ENCODE measurements at places on chromosomes 5 and 9.

GRCh38 chr9:91321691-91322090, 40.0 kb downstream of the AUH start:
- no peak for DNase-seq

GRCh38 chr5:93010037-93010436, 571.0 kb downstream of the NR2F1-AS1 start:
- no peak for DNase-seq

DNA sequence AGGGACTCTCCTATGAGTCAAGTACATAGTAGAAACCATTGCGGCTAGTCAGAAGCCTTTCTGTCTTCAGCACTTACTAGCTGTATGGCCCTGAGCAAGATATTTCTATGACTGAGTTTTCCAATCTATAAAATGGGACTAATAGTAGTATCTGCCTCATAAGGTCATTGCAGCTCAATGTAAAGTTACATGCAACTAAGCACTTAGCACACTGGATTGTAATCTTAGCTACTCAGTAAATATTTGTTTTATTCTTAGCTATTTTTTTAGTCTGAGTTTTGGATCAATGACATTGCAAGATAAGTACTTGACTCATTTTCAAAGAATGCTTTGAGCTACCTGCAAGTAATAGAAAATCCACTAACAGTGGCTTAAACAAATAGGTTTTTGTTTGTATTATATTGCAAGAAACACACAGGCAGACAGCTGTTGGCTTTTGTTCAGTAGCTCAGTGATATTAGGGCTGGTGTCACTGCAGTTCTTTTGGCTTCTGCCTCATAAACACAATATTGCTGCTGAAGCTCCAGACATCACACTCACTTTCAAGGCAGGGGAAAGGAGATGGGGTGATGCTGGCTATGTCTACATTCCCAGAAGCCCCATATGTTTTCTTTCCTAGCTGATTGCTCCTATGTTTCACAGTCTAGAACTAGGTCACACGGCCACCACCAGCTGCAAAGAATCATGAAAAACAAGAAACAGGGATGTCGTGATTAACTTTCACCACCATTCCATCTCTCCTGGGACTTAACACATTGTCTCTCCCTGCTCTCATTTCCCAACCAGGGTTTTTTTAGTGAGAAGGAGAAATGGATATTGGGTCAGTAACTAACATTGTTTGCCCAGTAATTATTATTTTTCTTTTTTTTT, 26.9 kb upstream of the FAT2 start:
- no peak for DNase-seq

DNA sequence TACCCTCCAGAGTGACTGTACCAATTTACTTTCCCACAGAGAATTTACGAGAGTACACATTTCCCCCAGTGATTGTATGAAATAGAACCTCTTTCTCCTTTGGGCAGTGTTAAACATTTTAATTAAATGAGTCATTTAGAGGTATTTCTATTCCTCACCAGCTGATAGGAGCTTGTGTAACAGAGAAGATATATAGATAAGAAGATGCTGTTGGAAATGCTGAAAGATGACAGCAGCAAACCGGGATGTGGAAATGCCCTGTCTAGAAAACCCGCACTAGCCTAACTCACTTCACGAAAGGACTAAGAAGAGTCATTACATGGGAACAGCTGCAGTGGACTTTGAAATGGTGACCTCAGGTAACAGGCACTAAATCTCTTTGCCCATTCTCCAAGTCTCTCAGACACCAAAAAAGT, 68.3 kb downstream of the LPAR1 start:
- no peak for DNase-seq

GRCh38 chr5:174247301-174247700, 201.8 kb downstream of the NSG2 start:
- DNase-seq: no peak

DNA sequence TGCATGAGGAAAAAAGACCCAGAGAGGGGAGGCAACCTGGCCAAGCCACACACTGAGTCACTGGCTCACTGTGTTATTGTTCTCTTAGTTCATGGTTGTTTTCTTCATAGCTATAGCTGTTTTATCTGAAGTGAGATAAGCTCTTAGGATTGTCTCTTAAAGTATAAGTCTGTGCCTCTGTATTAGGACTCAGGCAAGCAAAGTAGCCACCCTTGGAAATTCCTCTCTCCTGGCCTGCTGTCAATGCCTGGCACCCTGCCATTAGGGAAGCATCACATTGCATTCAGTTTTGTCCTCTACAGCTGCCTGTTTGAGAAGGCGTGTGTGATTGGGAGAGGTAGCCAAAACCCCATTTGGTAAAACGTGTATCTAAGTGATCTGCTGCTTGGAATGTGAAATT, 147.4 kb upstream of the GLRA1 start:
- no peak for DNase-seq

DNA sequence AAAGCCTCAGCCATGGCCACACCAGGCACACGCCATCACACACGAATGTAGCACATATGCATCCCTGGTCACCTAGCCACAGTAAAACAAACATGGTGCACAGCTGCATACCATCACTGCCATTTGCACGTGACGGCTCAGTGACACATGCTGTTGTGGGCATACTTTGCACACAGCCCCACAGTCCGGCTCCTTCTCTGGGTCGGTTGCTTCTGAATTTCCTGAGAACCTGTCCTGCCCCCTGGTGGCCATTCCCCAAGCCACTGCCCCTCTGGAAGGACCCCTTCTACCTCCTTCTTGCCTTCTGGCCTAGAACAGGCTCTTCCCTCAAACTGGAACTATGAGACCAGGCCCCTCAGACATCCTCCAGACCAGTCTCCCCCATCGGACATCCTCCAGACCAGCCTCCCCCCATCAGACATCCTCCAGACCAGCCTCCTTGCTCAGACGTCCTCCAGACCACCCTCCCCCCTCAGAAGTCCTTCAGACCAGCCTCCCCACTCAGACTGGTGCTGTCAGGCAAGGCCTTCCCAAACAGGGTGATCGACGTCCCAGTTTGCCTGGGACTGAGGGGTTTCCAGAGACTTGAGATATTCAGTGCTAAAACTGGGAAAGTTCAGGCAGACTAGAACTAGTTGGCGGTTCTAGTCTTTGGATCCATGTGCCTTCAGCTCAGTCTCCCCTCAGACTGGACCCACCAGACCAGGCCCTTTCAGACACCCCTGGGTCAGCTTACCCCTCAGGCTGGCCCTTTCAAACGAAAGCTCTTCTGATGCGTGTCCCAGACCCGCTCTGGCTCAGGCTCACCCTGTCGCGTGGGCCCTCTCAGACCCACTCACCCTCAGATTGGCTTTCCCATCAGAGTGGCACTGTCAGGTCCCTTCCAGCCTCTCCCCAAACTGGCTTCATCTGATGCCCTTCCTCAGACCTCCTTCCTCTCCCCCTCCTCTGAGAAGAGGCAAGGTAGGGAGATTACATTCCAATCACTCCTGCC, 24.3 kb upstream of the ENHO start:
- no peak for DNase-seq

DNA sequence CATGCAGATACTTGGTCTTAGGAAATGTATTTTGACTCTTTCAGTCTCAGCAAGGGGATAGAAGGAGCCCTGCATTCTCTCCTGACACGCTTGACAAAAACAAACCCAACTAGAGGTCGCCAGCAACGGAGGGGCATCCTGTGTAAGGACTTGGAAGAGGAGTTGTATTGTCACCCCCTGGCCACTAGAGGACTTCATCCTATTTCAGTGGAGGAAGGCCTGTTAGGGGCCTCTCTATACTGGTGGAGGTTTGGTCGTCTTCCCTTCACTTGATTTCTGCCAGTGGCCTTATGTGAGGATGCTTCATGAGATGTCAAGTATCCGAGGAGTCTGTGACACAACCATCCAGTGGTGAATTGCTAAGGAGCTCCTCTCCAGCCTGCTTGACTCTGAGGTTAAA, 122.8 kb upstream of the STC2 start:
- DNase-seq: no peak

GRCh38 chr9:123928533-123929176, 1.3 kb downstream of the DENND1A start:
- DNase-seq: no peak

DNA sequence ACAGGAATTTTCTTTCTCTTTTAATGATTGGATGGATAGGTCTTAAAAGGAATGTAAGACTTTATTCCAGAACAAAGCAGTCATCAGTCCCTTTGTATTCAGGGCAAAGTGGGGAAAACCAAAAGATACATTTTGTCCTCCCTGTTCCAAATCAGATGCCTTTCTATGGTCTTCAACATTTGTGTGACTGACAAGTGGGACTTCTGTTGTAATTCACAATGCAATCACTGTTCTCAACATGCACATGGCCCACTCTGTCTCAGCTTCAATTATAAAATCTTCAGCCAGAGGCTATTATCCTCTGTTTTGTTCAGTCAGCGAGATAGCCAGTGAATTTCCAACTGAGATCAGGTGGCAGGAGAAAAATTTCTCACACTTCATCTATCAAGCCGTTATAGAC, 95.5 kb upstream of the ERBIN start:
- no peak for DNase-seq

- no peak for DNase-seq
These were observed 129.1 kb downstream of the CACNA1B start for GRCh38 chr9:138006576-138007233.

- no peak for DNase-seq
These were observed 373 bp downstream of the ADAMTS12 start for GRCh38 chr5:33891446-33891787.

GRCh38 chr9:34253460-34253837, 74.6 kb downstream of the UBAP1 start:
- DNase-seq: no peak

DNA sequence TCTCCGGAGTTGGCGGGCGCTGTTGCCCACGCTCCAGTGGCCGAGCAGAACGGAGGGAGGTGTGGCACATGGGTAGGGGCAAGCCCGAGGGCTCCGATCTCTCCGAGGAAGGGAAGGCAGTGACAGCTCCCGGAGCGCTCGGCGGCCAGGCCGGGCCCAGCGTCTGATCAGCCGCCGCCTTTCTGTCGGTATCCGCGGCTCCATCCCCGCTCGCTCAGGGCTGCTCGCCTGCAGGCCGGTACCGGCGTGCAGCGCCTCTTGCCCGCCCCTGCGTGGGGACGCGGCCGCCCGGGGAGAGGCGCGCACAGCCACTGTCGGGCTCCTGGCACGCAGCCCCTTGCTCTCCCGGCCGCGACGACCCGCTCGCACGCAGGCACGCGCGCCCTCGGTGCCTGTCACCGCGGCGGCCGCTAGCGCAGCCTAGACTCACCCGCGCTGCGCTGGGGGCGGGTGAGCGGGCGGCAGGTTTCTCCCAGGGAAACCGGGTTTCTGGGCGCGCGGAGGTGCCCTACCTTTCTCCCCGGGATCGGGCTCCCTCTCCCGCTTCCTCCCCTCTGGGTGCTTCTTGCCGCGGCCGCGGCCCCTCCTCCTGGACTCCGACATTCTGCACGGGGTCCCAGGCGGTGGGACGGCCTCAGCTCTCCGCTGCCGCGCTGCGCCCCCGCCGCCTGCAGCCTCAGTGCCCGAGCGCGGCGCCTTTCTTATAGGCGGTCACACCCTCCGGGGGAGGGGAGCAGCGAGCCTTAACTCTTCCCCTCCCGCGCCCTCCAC, 108.4 kb downstream of the PSD2 start:
- DNase-seq: no peak

GRCh38 chr9:127733614-127734013, 1.5 kb downstream of the TOR2A start:
- no peak for DNase-seq

DNA sequence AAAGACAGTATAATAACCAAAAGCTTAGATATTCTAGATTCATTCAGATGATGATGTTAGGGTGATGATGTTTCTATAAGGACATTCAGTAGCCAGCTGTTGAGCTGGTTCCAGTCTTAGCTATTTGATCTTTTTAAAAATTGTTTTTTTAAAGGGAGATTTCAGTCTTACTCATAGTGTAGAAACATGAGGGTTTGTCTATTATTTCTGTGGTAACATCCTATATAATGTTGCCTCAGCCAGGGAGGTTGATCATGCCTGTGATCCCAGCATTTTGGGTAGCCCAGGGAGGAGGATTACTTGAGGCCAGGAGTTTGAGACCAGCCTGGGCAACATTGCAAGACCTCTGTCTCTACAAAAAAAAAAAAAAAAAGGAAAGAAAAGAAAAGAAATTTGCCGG, 167.8 kb downstream of the DOCK2 start:
- DNase-seq: no peak

- DNase-seq: no peak
These were observed 62.5 kb downstream of the IPO11 start for GRCh38 chr5:62475072-62475471.

DNA sequence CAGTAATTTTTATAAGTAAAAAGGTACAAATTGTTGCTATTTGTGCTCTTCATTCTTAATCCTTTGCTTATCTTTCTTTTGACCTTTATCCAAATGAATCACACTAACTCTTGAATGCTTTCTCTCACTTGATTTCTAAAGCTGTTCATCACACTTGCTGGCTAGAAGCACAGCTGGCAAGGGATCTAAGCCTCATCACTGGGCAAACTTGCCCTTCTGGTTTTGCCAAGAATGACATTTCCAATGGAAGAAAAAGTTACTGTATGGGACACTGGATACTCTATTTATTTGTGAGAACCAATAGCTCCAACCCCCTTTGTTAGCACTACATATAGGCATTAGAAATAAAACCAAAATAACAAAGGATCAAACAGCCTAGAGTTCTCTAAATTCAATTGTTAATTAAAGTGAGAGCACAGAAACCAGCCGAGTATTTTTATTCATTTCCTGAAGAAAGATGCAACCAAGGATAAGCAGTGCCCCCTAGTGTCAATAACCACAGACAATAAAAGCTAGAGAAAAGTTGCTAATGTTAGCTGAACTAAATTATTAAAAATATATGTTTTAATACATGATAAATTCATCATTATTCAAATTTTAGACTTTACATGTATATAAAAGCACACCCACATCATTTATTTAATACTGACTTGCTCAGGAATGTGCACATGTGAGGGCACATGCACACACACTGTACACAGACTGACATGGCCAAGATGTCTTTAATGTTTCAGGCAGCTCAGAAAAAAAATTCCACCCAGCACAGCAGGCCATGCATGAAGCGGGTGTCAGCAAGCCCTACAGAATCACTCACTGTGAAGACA, 59.8 kb upstream of the POU5F2 start:
- DNase-seq: no peak

DNA sequence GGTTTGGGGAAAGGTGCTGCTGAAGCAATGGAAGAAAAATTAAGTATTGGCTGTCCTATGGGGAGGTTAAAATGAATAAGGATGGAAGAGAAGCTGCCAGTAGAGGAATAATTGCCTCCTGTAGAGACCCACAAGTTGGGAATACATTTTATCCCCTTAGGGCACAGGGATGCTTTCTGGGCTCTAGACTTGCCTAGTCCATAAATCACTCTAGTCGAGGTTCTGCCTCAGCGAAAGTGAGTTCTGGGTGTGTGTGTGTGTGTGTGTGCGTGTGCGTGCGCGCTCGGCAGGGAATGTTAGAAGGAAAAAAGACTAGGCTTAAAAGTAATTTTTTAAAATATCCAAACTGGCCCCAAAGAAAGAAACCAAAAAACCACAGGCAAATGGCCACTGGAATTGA, 291.6 kb downstream of the DOCK8 start:
- no peak for DNase-seq
